Hematopoietic multipotent progenitor cell treated with erythropoietin and hydrocortisone succinate and interleukin-3 and kit ligand, for 15 days (in vitro differentiated cells): ENCODE measurements at places on chromosomes 7 and 10.

DNA sequence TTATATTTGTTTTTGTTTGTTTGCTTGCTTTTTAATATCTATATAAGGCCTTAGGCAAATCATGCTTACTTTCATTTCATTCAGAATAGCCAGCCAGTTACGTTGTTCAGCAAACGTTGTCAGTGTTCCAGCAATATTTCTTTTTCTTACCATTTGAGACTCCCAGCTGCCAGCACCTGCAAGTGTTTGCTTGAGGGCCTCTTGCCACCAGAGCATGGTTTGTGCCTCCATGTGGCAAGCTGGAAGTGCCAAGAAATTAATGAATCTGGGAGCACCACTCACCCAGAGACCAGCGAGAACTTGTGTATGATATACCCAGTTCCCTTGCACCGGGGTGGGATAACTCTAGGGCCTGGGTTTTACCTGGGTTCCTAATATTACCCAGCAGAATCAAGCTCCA lies 177.1 kb upstream of the CSTF2T start:
- no peak for DNase-seq

- no peak for DNase-seq
Measured at GRCh38 chr7:234051-234707, 41.8 kb downstream of the FAM20C start.

- DNase-seq, result no peak
Measured at GRCh38 chr7:47497367-47498096, 84.4 kb downstream of the TNS3 start.

- no peak for DNase-seq
Measured at GRCh38 chr7:29278337-29279069, 83.9 kb downstream of the CHN2 start.

GRCh38 chr7:108086962-108087361 lies 43.2 kb downstream of the LAMB4 start:
- no peak for DNase-seq

DNA sequence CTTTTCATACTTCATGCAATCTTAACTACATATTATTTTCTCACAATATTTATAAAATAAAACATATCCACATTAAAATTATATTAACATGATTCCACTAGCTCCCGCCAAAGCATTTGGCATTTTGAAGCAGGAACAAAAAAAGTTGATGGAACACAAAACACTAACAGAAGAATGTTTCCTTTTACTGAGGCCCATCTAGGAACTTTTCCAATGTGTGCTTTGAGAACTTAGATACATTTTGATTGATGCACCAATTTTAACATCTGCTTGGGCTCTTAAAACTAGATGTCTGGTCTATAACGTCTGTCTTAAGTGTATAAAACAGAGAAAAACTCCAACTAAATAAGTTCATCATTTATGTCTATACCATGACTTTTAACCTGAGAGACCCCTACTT lies 1214.8 kb downstream of the SORCS1 start:
- no peak for DNase-seq

DNA sequence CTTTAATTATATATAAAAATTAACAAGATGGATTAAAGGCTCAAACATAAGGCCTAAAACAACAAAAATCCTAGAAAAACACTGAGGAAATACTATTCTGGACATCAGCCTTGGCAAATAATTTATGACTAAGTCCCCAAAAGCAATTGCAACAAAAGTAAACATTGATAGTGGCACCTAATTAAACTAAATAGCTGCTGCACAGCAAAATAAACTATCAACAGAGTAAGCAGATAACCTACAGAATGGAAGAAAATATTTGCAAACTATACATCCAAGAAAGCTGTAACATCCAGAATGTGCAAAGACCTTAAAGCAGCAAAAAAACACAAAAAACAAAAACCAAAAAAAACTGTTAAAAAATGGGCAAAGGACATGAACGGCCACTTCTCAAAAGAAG lies 384.0 kb upstream of the SEMA3D start:
- no peak for DNase-seq

- no peak for DNase-seq
Measured at GRCh38 chr10:80122110-80122710, 10.3 kb upstream of the PLAC9 start.

GRCh38 chr7:95046494-95047240 lies 139.3 kb downstream of the PPP1R9A start:
- no peak for DNase-seq

DNA sequence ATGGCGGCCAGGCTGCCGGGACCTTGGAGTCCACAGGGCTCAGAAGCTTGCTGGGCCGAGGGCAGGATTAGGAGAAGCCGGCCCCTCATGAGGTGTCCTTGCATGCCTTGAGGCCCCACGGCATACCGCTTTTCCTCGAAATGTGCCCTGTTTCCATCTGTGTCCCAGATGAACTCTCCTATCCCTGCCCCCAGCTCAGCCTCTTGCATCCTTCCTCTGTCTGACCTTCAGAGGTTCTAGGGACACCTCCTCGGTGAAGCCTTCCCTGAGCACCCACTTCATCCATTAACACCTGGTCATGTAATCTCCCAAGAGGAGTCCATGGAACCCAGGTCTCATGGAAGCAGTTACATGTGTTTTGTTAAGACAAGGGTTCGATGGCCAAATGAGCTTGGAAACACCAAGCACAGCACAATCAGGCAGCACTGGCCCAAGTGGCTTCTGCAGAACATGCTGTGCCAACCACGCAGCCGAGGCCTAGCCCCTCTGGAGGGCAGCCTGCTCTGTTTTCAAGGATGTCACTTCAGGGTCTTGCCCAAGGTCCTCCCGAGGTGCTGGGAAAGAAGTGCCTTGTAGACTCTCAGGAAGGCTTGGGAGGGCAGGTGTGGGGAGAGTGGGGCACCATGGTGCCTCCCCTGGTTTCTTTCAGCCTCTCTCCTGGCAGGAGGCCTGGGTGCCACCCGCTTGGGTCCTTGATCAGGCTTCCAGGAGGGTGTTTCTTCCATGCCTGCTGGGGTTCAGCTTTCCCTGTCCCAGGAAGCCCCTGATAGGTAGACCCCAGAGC lies 124.3 kb downstream of the NEURL1 start:
- DNase-seq, result peak; percentile 41

GRCh38 chr10:122163174-122164022 lies 107.7 kb upstream of the BTBD16 start:
- DNase-seq, result no peak

- DNase-seq, result no peak
Measured at GRCh38 chr7:114264023-114264422, 150.6 kb upstream of the FOXP2 start.

- DNase-seq, result no peak
Measured at GRCh38 chr10:122282253-122282671, 11.2 kb downstream of the BTBD16 start.

- no peak for DNase-seq
Measured at GRCh38 chr7:26112203-26112740, 39.7 kb upstream of the NFE2L3 start.

DNA sequence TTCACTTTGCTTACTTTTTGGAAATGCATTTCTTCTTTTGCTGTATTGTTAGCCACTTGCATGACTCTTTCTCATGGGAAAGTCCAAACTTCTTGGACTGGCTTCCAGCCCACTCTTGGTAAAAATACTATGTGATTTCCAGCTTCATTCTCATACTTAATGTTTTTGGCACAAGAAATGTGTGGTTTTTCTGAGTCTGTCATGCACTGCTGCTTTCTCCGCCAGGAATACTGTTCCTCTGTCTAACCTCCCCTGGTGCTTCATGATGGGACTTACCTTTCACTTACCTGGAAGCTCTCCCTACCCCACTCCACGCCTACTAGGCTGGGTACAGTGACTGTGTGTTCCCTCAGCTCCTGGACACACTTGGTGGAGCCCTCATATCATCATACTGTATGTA lies 18.7 kb downstream of the MGAM2 start:
- no peak for DNase-seq

GRCh38 chr10:31058795-31059703 lies 27.4 kb upstream of the ZNF438 start:
- no peak for DNase-seq

GRCh38 chr10:70348228-70348850 lies 34.1 kb downstream of the LRRC20 start:
- peak; percentile 58 for DNase-seq

DNA sequence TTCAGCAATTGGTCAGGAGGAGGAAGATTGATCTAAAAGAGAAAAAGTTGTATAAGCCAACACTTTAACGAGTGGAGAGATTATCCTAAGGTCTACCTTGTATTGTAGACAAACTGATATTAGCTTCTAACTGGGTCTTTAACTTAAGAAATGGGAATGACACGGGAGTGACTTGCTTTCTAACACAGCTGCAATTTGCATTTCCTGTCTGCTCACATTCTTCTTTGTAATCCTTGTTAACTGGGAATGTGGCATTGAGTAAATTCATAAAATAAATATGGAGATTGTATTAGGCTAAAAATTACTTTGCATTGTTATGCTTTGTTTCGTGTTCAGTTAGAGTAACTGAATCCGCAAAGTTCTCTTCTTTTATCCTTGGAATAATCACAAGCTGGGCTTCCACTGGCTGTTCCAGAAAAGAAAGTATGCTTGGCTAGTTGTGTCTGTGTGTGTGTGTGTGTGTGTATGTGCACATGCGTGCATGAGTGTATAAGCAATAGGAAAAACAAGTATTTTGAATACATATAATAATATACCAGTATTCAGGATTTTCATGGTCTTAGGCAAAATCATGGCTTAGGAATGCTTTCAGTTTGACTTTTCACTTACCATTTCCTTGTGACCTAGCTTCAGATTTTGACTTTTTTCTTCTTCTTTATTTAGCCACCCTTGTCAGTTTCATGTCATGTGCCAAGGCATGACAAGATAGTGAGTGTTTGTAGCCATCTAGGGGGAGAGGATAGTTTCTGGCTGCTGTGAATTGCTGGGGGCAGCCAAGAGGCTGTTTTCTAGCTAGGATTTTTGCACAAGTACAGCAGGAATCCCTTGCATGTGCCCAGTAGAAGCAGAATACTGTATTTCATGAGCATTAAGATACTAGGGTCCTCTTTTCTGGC lies 54.5 kb upstream of the FZD8 start:
- DNase-seq, result no peak

DNA sequence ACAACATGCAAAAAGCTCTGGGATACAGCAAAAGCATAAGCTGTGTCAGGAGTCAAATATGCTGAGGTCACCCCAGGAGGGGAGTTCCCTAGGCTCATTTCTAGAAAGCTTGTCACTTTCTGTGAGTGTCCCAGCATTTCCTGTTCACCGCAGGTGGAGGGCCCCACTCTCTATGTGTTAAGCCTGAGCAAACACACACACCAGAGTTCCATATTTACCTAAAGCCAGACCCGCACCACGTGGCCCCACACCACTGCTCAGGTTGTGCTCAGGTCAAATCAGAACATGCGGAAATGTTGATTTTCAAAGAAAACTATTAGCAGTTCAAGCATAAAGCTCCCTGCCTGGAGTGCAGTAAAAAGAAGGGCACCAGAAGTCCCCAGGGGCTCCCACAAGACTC lies 259.6 kb upstream of the PPP2R2D start:
- DNase-seq, result no peak

DNA sequence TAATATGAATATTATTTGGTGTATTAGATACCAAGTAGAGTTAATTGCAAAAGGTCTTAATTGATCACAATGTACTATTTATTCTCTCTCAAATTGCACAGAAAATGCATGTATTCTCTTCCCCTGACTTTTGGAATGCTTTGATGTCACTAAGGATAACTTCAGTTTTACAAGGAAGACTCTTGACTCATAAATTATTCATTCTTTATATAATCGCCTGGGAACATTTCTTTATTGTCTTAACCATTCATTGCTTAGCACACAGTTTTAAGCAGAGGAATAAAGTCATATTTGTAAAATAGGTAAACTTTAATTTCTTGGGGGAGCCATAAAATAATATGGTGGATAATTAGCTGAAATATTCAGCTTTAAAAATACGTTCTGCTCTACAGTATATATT lies 306.0 kb upstream of the TMEM229A start:
- no peak for DNase-seq

DNA sequence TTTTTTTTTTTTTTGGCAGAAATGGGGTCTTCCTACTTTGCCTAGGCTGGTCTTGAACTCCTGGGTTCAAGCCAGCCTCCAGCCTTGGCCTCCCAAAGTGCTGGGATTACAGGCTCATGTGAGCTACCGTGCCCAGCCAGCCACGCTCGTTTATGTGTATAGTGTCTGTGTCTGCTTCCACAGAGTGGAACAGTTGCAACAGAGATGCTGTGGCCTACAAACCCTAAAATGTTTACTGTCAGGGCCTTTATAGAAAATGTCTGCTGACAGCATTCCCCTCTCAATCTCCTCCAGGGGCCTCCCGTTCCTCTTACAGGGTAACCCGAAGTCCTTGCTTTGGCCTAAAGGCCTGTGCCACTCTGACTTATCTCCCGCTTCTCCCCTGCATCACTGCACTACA lies 87.6 kb upstream of the LEP start:
- no peak for DNase-seq
